NCI-H774 (cell line): ENCODE measurements at places on chromosomes 2 and 18.

DNA sequence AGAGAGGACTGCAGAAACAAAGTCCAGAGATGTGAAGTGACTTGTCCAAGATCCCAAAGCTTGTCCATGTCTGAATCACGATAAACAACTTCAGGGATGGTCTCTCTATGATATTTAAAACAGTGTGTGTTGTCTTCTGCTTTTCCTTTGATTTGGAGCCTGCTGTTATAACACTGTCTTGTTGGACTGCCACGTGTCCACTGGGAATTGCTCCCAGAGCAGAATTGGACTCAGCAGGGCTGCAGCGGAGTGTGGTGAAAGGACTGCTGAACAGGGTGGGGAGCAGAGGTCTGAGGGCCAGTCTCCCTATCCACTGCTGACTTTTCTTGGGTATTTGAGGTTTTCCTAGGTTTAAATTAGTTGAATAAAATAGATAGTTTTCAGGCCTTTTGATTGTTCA, 68.3 kb downstream of the IL1R2 start:
- no peak for DNase-seq

- no peak for DNase-seq
These were observed 302.1 kb downstream of the HRH4 start for GRCh38 chr18:24762511-24762910.

DNA sequence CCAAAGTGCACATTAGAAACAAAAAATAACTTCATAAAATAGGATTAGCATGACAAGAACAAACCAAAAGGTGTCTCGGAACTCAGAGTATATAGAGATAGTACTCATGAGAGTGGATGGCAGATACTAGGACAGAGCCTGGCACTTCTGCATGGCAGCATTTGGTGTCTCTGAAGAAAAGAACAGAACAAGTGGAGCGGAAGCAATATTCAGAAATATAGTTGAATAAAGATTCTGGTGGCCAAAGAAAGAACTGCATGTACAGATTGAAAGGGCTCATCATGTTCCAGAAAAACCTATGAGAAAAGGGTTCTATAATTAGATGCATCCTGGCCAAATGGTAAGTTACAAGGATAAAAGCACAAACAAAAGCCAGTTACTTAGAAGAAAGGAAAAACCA, 90.9 kb downstream of the CCDC138 start:
- no peak for DNase-seq

GRCh38 chr18:33576999-33577646, 896 bp upstream of the ASXL3 start:
- no peak for DNase-seq

- DNase-seq = peak; percentile 64
These were observed 165.2 kb downstream of the SH3BP4 start for GRCh38 chr2:235116885-235117492.

- DNase-seq = no peak
These were observed 4.1 kb downstream of the ATOH8 start for GRCh38 chr2:85757860-85758259.

DNA sequence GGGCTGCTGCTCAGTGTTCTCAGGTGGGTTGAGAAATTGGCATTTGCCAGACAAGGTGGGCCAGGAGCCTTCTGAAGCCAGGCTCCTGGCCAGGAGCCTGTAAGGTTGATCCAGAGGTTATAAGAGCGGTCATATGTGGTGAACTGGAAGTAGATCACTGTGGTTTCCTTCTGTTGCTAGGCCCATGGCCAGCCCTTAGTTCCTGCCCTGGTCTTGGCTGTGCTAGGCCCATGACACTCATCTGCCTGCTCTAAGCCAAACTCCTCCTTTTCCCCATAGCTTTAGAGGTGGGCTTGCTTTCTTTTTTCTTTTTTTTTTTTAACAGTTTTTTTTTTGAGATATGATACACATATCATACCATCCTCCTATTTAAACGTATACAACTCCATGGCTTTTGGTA, 5.0 kb upstream of the MGAT5 start:
- no peak for DNase-seq

DNA sequence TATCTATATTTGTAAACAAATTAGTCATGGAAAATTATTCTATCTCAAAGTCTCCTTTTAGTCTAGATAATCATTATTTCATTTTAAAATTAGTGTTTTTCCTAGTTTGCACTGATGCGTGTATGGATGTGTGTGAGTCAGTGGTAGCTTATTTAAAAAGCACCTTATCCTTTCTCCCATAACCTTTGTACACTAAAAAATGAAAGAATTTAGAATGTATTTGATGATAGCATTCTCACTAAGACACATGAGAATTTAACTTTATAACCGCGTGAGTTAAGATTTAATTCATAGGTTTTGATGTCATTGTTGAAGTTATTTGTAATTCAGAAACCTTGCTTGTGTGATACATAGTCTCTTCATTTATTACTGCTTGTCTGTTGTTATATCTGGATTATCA, 81.7 kb downstream of the ACSL3 start:
- DNase-seq = no peak

DNA sequence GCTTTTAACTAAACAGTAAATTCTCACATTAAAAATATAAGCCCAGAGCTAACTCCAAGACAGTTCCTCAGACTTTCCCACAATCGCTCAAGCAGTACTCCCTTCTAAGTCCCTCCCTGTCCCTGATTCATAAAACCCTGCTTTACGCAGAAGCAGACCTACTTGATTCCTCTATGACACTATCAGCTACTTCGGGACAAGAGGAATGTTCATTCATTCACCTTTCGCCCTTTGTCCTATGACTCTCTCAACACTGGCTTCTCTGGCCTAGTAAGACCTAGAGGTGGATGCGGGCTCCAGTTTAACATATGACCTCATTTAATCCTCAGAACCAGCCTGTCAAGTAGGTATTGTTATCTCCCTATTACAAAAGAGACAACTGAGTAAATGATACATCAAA, 10.2 kb downstream of the LPIN2 start:
- DNase-seq = no peak

DNA sequence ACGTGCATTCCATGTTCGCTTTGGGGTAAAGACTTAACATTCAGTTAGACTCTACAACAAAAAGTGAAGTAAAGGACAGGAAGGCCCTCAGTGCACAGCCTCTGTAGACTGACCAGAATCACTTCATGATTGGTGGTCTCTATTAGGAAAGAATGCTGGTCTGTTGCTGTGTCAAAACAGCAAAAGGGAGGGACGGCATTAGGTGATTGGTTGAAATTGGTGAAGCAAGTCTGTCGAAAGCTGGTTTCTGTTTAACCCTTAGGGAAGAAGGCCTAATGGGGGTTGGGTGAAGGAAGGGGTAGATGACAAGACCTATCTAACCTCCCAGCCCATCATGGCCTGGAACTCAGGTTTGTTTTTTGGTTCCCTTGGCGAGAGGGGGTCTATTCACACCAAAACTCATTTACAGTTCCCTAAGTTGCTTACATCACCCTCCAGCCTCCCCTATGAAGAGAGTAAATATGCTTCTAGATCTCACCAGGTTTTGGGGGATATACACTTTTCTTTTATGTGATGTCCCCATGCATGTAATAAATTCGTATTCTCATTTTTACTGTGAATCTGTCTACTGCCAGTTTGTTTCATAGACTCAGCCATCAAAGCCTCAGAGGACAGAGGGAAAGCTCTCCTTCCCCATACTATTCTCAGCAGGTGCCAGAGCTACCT, 65.6 kb downstream of the TMEM17 start:
- no peak for DNase-seq

- DNase-seq = no peak
These were observed 489.6 kb downstream of the PTPRM start for GRCh38 chr18:8056723-8057122.

GRCh38 chr2:240162032-240162431, 21.6 kb upstream of the OTOS start:
- DNase-seq = no peak

DNA sequence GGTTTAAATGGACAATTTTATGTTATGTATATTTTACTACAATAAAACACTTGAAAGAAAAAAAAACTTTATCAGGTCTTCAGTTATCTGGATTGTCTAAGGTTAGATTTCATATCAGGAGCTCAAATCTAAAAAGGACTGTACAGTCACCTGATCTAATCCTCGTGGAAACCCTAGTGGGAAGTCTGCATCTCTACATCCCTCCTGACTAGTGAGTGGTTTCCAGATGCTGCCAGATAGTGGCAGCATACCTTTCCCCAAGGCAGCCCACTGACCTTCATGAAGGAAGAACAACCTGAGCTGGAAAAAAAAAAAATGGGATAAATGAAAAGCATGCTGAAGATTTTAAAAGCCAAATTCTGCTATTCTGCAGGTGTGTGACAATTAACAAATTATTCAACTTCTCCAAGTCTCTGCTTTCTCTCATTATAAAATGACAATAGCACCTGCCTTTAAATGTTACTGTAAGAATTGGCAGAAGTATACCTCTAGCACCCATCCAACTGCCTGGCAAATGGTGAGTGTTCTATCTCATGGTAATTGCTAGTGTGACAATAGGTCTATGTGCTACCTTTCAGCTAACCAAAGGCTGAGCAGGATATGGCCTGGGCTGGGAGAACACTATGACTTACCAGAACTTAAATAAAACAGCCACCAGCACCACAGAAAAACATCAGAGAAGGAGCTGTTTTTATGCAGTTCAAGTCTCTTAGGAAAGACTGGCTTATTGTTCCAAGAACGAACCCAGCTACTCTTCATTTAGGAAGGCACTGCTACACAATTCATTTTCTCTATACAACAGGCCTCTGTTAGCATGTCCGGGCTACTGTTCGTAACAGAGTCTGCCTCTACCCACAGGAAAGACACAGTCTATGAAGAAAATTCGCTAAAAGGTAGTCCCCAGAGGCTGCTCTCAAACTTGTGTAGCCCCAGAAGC, 8.6 kb downstream of the CLASP1 start:
- DNase-seq = no peak

GRCh38 chr2:31944828-31945571, 65.8 kb downstream of the MEMO1 start:
- DNase-seq = no peak

DNA sequence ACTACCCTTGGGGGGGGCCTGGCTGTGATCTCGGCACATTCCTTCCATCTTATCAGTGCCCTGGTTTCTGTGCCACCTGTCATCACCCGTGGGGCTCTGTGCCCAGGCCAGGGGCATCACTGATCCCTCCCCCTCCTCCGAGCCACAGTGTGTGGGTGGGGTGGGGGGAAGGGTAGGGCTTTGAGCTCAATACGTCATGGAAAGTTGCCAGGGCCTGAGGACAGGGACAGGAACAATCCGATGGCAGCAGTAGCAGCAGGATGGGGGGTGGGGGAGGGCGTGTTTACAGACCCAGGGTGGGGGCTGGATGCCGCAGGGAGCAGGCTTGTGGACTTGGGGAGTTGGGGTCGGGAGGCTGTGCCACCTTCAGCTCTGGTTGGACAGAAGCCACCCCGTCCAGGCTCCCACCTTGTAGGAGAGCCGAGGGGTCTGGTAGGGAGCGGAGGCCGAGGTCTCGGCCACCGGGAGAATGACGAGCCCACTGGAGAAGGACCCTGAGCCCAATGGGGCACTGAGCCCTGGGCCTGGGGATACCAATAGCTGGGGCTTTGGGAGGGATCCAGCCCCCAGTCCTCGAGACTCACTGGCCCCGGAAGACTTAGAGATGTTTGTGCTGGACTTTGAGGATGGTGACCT, 3.5 kb downstream of the SLC4A3 start:
- DNase-seq = no peak

GRCh38 chr2:176682278-176682677, 413.0 kb downstream of the MTX2 start:
- no peak for DNase-seq

- DNase-seq = no peak
These were observed 145.4 kb upstream of the PGAP1 start for GRCh38 chr2:197071790-197072436.

DNA sequence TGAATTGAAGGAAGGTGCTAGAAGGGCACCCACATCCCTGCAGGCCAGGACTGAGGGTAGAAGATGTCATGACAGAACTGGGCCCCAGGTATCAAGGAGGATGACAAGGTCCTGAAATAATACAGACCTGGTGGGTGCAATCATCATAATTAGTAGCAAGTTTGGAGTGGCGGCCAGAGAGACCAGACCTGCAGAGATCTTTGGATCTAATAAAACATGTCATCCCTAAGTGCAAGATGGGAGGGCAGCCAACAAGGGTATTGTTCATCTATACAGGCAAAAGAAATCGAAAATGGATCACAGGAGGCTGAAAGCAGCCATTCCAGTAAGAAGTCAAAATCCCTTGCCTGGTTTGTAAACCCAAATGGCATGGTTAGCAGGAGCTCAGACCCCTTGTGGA, 111.3 kb upstream of the BOD1L2 start:
- no peak for DNase-seq

GRCh38 chr2:214322662-214323061, 88.2 kb upstream of the VWC2L start:
- DNase-seq = no peak

GRCh38 chr2:49028101-49028500, 126.2 kb downstream of the FSHR start:
- DNase-seq = no peak

- no peak for DNase-seq
These were observed 9.5 kb downstream of the SLC1A4 start for GRCh38 chr2:64998658-64999061.

DNA sequence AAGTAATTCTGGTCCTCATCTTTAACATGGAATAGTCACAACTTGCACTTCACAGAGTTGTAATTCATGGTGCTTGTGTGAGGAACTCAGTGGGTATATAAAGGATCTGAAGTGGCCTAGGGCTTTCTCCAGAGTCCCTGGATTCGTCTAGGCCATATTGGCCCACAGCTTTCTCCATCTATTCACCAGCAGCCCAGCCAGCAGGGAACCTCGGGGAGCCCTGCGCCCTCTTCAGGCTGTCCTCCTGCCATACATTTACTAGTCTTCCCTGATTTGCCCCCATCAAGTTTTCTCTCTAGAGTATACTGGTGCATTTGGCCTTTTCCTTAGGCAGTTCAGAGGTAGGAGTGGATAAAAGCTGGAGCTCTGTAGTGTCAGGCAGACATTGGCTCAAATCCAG, 278.3 kb downstream of the MYCN start:
- no peak for DNase-seq

GRCh38 chr2:39622860-39623259, 42.9 kb upstream of the TMEM178A start:
- no peak for DNase-seq

DNA sequence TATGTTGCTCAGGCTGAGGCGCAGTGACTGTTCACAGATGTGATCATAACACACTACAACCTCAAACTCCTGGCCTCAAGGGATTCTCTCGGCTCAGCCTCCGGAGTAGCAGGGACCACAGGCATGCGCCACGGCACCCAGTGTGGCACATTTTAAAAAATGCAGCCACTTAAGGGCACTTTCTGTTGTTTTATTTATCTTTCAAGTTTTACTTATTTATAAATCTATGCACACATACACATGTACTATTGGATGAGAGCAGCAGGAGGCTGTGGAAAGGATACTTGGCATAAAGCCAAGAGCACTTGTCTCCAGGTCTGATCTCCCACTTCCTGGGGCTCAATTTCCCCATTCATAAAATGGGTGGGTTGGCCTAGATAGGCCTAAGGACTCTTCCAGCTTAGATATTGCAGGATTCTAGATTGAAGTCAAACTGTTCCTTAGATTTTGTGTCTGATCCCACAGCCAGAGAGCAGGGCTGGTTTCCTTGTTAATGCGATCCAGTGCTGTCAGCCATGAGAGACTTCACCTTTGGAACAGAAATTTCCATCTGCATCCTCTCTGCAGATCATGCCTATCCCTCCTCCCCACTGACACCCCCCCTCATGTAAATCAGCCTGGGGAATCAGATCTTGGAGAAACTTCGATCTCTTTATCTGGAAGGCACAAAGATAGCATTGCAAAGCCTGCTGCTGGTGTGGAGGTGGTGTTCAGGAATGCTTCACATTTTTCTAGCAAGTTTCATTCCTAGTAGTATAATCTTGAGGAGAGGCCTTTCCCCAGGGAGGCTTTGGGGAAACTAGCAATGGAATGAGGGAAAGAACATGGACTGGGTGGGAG, 24.7 kb downstream of the PCBP1 start:
- no peak for DNase-seq

GRCh38 chr2:134555411-134555810, 163.4 kb downstream of the TMEM163 start:
- DNase-seq = no peak
